HEK293T (cell line): ENCODE measurements at places on chromosomes 5 and 9.

DNA sequence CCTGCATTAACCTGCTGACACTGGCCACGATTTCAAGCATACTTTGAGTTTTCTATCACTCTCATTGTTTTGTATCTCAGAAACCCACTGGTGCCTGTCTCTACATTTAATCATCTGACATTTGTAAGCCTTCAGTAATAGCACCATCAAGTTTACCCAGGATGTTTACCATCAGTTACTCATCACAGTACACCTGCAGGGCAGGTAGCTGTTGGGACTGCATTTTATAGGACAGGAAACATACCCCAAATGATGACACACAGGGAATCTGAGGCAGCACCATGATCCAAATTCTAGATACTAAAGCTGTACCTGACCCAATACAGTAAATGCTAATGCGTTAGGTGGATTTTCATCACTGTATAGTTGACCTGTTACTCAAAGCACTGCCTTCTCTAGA lies 114.2 kb downstream of the FEM1C start:
- no peak for DNase-seq

- DNase-seq = peak; percentile 66
These were observed 4.9 kb downstream of the SH3GLB2 start for GRCh38 chr9:129023036-129023907.

DNA sequence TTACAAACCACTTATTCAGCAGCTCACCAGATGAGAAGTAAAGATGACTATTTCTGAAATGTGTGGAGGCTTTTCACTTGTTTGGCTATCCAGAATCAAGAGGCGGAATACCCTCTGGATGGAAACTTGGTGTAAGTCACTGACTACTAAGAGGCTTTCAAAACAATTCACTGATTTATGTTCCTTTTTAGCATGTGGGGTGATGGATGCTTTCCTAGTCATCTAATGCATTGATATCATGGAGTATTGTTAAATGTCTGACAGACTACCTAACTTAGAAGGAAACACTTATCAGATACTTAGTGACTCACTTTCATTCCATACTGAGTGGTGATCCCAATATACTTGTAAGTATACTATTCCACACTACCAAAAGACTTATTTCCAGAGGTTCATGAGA lies 141.4 kb downstream of the PLK2 start:
- no peak for DNase-seq

- no peak for DNase-seq
These were observed 1.5 kb downstream of the TTC39B start for GRCh38 chr9:15305470-15305869.

DNA sequence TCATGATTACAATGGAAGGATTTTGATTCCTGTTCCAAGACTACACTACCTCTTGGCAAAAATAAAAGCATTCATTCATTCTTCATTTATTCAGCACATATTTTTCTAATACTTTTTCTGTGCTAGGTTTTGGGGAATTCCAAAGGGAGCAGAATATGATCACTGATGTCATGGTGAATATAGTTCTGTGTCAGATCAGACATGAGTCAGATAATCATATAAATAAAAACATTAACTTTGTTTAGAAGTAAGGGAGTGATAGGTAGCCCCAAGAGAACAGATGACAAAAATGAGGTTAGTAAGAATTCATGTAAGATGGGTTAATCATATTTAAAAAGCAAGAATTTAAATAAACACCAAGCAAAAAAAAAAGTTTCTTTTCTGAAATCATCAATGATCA lies 94.1 kb upstream of the RANBP6 start:
- DNase-seq = no peak

DNA sequence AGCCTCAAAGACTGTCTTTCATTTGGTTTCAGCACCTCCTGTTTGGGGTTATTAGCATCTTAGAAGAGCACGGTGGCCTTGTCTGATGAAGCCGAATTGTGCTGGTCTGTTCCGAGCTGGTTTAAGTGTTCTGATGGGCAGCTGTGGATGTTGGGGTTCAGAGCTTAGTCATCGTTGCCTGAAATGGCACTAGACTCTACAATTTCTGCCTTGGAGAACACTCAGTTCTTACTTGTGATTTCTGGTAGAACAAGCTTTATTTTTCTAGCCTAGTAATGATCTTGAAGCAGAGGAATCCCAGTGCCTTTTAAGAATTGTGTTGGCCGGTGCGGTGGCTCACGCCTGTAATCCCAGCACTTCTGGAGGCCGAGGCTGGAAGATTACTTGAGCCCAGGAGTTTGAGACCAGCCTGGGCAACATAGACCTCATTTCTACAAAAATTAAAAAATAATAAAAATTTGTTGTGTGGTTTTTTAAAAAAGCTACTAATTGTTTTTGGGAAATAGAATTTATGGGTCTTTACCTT lies 7.8 kb downstream of the FBXW5 start:
- DNase-seq = no peak

- DNase-seq = peak; percentile 3
These were observed 2344.7 kb upstream of the ACO1 start for GRCh38 chr9:30039712-30040111.

DNA sequence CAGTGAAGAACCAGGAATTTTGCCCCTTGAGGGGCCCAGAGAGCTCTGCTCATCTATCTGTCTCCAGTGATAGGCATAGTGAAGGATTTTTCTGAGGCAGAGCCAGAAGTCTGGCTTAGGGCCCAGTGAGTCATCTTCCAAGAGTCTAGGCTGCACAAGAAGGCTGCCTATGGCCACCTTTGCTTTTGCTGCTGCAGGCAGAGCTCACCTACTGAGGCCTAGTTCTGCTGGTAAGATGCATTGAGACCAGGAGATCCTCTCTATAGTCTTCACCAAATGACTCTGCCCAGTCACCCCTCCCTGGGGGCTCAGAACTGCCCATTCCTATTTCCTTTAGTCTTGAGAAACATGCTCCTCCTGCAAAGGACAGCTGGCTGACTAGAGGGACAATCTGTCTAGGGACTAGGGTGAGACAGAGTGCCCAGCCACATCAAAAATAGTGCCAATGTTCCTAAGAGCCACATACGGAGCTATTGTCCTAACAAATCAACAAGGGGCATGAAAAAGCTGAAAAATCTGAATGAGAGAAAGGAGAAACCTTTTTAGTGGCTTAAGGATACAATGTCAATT lies 40.3 kb upstream of the CDKN2AIPNL start:
- DNase-seq = no peak

DNA sequence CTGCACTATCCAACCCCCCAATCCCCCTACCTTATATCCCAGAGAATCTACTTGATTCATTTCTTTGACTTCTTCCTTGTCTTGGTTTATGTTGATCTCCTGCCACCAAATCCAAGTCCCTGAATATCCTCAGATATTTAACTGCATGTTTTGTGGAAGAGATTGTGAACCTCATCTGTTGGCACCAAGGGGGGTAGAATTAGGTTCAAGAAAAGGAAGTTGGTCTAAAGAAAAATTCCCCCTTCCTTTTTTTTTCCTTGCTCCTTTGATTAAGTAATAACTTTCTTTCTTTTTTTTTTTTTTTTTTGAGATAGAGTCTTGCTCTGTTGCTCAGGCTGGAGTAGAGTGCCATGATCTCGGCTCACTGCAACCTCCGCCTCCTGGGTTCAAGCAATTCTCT lies 526 bp upstream of the CD14 start:
- DNase-seq = no peak

DNA sequence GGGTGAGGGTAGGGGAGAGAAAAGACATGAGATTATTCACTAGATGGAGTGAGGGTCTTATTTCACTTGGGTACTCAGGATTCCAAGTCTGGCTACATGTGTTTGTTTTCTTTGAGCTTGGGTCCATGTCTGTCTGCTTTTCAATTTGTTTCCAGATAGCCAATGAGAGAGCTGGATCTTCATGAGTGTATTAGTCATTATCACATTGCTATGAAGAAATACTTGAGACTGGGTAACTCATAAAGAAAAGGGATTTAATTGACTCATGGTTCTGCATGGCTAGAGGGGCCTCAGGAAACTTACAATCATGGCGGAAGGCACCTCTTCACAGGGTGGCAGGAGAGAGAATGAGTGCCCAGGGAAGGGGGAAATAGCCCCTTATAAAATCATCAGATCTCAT lies 196.8 kb upstream of the TRIM32 start:
- no peak for DNase-seq

DNA sequence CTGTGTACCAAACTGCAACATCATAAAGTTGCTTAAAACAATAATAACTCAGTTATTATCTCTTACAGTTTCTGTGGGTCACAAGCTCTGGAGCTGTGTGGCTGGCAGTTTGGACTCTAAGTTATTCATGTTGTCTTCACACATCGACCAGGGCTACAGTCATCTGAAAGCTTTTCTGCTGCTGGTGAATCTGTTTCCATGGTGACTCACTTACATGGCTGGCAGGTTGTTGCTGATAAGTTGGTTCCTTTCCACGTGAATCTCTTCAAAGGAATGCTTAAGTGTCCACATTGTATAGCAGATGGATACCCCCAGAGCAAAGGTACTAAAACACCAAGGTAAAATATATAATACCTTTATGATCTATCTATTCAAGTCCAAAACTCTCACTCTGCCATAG lies 44.8 kb upstream of the CYLC2 start:
- no peak for DNase-seq

DNA sequence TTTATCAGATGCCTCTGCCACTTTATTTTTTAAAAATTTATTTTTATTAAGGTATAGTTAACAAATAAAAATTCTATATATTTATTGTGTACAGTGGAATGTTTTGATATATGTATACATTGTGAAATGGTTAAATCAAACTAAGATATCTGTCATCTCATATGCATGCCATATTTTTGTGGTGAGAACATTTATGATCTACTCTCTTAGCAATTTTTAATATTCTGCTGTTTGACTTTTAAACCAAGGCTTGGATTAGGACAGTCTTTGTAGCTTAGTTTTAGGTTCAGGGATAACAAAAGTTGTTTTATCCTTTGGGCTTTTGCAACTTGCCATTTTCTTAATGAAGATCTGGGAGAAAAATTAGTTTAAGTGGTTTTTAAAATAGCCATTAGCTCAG lies 46.0 kb upstream of the CDKN2B start:
- DNase-seq = no peak

DNA sequence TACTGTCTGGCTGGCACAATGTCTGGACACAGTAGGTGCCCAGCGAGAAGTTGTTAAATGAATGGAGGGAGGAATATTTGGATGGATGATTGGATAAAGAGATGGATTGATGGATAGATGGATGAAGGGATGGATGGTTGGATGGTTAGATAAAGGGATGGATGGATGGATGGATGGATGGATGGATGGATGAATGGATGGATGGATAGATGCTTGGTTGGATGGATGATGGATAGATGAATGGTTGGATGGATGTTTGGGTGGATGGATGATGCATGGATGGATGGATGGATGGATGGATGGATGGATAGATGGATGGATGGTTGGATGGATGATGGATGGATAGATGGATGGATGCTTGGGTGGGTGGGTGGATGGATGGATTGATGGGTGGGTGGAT lies 90.4 kb downstream of the UBE2QL1 start:
- no peak for DNase-seq

- peak; percentile 39 for DNase-seq
These were observed 709 bp downstream of the WHRN start for GRCh38 chr9:114504341-114505186.

- DNase-seq = no peak
These were observed 21.7 kb downstream of the TTC33 start for GRCh38 chr5:40733879-40734563.

DNA sequence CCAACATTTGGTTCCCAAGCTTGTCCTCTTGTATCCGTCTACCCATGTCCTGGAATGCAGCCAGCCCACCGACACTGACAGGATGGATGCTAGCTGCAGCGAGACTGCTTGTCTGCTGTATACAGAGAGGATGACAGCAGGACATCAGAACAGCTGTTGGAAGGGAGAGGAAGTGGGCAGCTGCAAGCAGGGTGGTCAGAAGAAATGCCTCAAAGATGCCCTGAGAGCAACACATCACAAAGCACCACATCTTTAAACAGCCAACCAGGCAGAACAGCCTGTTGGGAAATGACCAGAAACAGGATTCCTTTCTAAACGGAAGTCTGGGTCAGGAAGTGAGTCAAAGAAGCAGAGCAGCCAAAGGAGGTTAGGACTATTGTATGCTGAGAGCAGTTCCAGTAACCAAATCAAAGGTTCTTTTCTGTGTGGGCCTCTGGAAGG lies 219.1 kb downstream of the NDUFS4 start:
- DNase-seq = no peak

DNA sequence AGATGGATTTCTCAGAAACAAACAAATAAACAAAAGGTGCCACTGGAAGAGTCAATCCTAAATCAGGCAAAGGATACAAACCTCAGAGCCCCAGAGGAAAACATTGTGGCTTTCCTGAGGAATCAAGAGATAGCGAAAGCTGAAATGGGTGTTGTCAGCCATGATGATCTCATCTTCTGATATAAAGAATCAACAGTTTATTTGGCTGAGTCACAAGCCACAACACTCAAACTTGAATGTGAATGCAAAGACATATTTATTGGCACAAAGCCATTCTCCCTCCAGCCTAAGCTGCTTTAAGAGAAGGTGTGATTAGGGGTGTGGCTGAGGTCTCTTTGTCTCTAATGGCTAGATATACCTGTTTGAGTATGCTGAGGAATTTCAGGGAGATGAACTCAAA lies 73.3 kb upstream of the NREP start:
- DNase-seq = no peak

DNA sequence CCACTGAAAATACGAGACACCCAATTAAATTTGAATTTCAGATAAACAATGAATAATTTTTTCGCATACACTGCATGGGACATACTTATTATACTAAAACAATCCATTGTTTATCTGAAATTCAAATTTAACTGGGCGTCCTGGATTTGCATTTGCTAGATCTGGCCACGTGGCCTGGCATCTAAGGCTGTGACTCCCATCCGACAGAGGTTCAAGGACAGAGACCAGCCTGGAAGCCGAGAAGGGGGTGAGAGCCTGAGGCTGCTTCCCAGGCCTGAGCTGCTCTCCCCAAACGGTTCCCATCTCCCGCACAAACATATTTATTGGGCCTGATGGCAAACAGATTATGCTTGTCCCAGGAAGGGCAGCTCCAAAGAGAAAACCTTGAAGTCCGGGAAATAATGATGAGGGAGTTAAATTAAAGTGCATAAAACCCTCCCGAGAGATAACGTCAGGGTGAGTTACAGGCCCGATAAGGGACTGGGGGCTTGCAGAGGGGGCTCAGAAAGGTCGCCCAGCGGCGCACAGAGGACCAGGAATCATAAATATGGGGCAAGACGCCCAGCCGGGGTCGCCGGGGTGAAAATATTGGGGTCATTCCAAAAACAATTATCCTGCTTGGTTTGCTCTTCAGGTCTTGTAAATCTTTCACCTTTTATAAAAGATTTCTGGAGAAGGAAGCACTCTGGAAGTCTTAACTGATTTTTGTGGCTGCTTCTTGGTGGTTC lies 163.7 kb downstream of the GAPVD1 start:
- DNase-seq = no peak

GRCh38 chr9:98168941-98169488 lies 23.4 kb downstream of the CORO2A start:
- no peak for DNase-seq

DNA sequence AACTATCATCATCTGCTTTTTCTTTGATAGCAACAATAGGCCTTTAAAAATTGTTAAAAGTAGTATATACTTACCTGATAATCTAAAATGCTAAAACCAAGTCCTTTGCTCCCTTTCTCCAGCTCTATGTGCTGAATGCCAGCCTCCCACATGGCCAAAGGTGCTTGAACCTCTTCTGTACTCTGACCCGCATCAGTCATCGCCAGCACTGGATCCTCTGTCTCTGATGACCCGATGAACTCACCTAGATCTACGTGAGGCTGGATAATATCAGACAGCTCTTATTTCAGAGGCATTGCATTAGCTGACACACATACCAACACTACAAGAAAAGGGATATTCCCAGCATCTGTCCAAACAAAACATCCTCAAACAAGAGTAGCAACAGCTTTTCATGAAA lies 89.5 kb downstream of the MPDZ start:
- DNase-seq = no peak
